Myocyte (in vitro differentiated cells): ENCODE measurements at places on chromosomes 12 and 14. TPM values are rescaled to one million over a fixed set of nuclear protein-coding genes. Genes with fewer than 3 reads are reported as not detected.
A peak's percentile ranks its signal among the peaks of the same experiment; 100 is the strongest.

FAM186B gene
- 0.10 and 0.27 TPM in 2 replicates for total RNA-seq

KRT6C gene
- not detected in 2 replicates for total RNA-seq

- peak; percentile 95 for DNase-seq
These were observed 99.2 kb downstream of the SCARB1 start for GRCh38 chr12:124764451-124764850.

- no peak for DNase-seq
These were observed 140.8 kb downstream of the PTCSC3 start for GRCh38 chr14:36035675-36036074.

DNA sequence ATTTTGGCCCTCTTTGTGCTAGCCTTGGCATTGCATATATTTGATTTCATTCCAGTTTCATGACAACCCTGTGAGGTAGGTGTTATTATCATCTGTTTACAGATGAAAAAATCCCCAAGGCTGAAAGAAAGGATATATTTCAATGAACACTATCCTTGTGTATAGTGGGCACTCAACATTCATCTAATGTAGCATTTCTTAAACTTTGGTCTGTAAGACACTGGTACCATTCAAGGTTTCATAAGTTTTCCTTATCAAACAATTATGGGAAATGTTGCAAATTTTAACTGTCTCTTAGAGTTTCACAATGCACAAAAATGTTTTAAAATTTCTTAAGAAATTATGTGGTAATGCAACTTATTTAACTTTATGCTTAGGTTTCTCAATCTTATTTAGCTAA lies 44.3 kb downstream of the ATP23 start:
- DNase-seq: no peak

DNA sequence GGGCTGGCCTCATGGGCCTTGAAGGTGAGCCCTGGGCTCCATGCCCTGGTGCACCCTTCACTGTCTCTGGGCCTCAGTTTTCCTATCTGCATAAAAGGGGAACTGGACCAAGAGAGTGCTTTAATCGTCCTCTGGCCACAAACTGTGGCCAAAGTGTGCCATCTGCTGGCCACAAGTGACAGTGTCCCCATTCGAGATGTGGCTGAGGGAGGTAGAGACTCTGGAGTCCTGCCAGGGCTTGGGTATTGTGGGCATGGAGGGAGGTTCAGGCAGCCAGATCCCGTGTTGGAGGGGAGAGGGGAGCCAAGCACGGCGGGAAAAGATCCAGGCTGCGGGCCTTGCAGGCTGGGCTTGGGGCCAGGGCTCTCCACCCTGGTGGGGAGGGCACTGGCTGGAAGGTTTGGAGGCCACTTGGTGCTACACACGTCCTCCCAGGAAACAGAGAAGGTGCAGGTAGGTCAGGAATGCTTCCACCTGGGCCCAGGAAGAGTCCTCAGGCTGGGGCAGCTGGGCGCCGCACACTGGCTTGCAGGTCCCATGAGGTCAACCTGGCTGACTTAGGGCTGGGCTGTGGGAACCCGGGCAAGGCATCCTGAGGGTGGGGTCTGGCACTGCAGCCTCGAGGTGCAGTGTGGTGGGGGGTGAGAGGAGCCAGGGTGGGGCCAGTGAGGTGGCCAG lies 7.3 kb upstream of the KIF26A start:
- DNase-seq: peak; percentile 48

DNA sequence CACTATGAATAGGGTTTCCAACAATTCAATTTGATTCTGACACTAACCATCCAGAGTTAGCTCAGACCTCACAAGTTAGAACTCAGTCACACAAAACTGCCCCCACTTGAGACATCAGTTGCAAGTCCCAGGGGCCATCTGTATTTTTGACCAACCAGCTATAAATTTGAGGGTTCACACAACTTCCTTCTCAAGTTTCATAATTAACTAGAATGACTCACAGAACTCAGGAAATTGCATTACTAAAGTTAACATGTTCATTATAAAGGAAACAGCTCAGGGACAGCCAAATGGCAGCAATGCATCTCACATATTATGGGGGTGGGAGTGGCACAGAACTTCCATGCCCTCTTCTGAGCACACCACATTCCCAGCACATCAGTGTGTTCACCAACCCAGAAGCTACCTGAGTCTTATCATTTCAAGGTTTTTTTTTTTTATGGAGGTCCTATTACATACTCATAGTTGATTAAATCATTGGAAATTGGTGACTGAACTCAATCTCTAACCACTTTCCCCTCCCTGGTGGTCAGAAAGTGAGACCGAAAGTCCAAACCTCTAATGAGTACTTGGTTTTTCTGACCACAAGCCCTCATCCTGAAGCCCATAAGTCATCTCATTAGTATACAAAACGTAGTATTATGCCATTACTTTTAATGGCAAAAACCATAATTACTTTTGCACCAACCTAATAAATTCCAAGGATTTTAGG lies 1721.5 kb upstream of the SEL1L start:
- peak; percentile 3 for DNase-seq

DNA sequence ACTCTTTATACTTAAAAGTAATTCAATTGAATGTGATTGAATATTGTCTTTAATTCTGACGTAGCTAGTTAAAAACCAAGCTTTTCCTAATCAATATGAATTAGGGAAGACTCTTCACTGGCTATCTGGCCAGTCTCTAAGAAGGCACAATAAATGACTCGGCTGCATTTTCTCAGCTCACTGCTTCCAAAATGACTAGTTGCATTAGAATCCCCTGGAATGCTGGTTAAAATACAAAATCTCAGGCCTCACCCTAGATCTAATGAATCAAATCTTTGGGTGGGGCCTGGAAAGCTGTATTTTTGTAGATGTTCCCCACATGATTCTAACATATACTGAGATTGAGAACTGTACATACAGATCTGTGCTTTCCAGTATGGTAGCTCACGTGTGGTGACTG lies 242.1 kb downstream of the CHST11 start:
- DNase-seq: no peak
